ENCODE measurements at places on chromosomes 2 and 18.
A peak's percentile ranks its signal among the peaks of the same experiment; 100 is the strongest.

DNA sequence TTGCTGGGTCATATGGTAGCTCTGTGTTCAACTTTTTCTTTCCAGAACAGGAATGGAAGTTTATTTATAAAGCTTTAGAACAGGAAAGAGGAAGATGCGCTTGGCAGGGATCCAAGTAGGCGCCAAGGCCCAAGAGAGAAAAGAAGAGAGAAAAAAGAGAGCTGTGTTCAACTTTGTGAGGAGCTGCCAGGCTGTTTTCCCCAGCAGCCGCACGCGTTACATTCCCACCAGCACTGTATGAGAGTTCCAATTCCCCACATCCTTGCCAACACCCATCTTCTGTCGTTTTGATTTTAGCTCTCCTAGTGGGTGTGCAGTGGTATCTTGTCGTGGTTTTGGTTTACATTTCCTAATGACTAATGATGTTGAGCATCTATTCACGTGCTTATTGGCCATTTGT lies 51.4 kb downstream of the KCNF1 start:
- DNase-seq = no peak

- DNase-seq = peak; percentile 43
Observed at GRCh38 chr2:239163688-239164334, 237.0 kb downstream of the HDAC4 start.

GRCh38 chr2:237319086-237319820 lies 94.7 kb downstream of the COL6A3 start:
- no peak for DNase-seq

- no peak for DNase-seq
Observed at GRCh38 chr2:111219734-111220505, 99.2 kb downstream of the BCL2L11 start.

DNA sequence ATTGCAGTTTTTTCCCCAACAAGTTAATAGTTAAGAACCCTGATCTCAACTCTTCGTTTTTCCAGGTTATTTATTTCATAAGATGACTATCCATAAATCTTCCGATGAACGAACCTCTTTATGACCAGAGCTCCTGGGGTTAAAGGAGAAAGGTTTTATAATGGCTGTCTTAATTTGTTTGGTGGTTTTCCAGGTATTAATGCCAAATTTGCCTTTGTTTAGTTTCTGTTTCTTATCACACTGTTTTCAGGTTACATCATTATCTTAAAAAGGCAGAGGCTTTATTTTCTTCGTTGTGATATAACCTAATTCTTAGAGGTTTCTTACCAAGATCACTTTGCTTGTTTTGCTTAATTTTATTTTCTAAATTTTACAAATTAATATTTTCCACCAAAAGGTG lies 10.1 kb downstream of the ZNF638 start:
- DNase-seq = no peak

- no peak for DNase-seq
Observed at GRCh38 chr2:9250498-9251153, 44.0 kb downstream of the ASAP2 start.

GRCh38 chr2:147223553-147224060 lies 621.2 kb upstream of the ACVR2A start:
- no peak for DNase-seq

GRCh38 chr2:163077241-163077640 lies 238.7 kb upstream of the KCNH7 start:
- no peak for DNase-seq

DNA sequence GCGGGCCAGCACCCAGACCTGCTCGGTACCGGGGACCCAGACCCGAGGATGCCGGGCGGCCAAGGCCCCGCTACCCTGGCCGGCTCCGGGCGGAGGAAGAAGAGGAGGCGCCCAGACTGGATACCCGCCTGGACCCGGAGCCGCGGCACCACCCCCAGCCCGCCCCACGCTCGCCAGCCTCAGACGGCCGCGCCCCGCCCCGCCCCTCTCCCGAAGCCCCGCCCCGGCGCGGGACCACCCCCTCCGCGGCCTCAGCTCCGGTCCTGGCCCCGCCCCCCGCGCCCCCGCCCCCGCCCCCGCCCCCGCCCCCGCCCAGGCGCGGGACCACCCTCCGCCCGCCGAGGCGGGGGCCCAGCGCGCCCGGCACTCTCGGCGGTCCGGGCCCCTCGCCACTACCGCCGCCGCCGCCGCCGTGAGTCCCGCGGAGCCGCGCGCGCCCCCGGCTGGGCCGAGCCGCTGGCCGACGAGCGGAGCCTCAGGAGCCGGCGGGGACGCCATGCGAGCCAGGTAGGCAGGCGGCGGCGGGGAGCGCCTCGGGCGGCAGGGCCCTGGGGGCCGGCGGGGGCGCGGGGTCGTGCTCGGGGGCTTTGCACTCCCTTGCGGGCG lies at the start of gene SH3BP4:
Gene SH3BP4, plus strand, starts transcription at position 354 of the 606 bp plus-strand sequence. CDS start 82,986 bp downstream, outside the sequence.
- peak; percentile 90 for DNase-seq

DNA sequence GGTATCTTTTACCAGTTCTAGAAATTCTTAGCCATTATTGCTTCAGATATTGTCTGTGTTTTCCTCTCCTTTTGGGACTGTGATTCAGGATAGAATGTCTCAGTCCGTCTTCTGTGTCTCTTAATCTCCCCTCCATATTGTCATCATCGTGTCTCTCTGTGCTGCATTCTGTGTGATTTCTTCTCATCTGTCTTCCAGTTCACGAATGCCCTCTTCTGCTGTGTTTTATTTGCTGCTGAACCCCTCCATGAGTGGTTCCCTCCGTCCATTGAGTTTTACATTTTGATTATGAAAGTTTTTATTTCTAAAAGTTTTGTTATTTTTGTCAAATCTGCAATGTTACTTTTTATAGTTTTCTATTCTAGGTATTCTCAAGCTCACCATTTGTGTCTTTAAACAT lies 11.7 kb downstream of the D2HGDH start:
- no peak for DNase-seq

GRCh38 chr18:41731884-41732283 lies 223.2 kb upstream of the PIK3C3 start:
- no peak for DNase-seq

DNA sequence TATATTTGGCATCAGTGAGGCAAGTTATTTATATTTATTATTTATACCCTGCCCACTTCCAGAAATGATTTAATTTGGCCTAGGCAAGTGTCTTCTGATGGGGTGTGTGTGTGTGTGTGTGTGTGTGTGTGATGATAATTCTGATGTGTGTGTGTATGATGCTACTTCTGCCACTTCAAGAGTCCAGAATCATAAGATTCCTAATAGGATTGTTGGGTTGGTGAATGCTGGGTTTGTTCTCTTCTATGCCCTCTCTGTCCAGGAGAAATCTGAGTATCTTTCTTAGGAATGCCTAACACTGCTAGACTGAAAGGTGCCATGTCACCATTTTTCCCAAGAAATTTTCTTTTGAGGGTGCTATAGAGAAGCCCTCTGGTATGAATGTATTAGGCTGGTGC lies 122.5 kb downstream of the SPTBN1 start:
- no peak for DNase-seq

DNA sequence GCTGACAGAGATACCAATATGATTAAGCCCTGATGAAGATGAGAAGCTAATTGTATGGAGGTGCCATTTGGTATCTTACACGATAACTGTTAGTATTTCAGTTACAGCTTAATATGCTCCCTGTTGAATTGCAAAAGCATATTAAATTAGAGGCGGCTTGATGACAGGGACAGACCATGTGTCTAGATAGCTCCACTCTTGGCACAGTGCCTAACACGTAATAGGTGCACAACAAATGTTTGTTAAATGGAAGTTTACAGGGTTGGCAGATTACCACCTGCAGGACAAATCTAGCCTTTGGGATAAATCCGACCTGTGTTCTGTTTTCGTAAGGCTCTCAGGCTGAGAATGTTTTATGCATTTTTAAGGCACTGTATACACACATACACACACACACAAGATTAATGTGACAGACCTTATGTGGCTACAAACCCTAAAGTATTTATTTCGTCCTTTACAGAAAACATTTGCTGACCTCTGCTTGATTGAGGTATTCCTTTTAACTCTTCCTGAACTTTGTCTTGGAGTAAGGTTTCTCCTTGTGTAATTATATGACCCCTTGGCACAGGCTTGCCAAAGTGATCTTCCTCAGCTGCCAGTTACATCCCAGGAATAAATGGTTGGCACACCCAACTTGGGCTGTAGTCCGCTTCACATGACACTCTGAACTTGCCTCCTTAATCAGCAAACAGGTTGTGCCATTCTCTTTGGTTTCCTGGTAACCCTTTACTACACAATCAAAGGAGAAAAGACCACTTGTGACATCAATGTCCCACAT lies 348.9 kb downstream of the HRH4 start:
- no peak for DNase-seq

GRCh38 chr18:13366962-13367892 lies 148.7 kb downstream of the LDLRAD4 start:
- peak; percentile 63 for DNase-seq

GRCh38 chr2:161625314-161625919 lies 1.2 kb downstream of the SLC4A10 start:
- DNase-seq = no peak

- no peak for DNase-seq
Observed at GRCh38 chr2:233244818-233245217, 6.7 kb upstream of the ATG16L1 start.

DNA sequence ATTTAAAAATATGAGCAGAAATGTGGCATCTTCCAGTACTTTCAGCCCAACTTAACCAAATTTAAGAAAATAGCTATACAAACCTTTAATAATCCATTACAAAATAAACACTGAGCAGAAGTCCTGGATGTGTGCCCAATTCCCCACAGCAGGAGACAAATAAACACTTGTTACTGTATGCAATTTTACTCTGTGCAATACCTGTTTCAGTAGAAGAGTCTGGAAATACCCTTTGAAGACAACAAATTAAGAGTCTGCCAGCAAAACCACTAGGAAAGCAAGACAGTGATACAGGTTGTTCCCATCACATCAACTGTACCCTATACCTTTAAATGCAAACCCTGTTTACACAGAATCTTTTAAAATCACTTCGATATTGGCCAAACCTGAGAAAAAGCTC lies 41.4 kb upstream of the RNU4ATAC start:
- no peak for DNase-seq

GRCh38 chr2:229642371-229642770 lies 72.0 kb downstream of the DNER start:
- DNase-seq = no peak

DNA sequence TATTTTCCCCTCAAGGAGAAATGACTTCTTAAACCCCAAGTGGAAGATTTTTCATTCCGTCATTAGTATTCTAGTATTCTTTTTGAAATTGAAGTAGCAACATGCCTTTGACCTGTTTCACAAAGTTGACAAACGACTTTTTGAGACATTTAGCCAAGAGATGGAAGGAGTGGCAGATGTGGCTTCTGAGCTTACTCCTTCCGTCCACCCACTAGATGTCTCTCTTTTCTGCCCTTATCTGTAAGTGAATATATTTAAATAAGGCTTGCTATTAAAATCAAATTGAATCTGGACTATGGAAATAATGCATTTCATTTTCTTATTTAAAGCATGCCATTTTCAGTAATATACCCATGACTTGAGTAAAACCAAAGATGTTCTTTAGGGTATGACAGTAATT lies 74.1 kb downstream of the ACTR3 start:
- no peak for DNase-seq

DNA sequence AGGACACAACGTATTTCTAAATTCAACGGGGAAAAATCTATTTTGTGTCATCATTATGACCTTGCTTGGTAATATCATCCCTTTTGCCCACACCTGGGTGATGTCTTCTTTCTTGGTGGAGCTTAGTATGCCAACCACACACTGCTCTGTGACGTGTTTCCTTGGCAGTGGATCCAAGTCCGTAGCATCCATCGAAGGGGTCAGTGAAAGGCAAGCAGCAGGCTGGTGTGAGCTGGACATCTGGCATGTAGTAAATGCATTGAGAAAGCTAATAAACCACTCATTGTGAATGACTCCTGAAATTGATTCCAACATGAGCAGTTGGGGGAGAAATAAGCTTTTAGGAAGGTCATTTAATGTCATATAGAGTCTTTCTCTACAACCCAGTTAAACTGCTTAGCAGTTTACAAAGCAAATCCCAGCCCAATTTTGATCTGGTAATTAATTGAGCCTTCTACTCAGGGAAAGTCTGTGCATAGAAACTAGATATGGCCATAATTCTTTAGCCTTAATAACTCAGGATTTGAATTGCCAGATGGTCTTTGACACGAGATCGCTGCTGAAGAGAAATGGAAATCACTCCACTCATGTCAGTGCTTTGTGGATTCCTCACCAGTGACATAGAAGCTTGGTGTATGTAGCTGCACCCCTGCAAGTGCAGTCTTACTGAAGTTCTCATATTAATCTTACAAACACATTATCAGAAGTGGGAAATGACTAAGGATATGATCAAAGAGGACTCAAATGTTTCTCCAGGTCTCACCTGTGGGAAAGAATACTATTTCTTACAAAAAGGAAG lies 494.8 kb downstream of the CMPK2 start:
- DNase-seq = no peak

GRCh38 chr18:10139783-10140410 lies 226.1 kb downstream of the VAPA start:
- DNase-seq = no peak

All from cardiac septum (tissue), 1 donor.